ENCODE measurements at places on chromosomes 3 and 15.

DNA sequence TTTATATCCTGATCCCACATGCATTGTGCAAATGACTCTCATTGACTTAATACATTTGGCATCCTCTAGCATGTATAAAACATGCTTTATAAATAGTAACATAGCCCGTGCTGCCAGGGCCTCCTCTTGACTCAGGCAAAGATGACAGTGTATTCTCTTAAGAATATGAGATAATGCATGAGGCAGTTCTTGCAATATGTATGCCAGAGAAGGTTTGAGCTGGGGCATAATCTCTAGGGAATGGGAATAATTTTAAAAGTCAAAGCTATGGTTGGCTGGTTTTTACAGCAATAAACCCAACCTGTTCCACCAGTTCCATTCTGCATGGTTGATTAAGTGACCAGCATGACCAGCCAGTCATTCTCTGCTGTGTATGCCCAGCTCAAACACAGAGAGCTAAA, 179.0 kb upstream of the PFN2 start:
- no peak for DNase-seq

DNA sequence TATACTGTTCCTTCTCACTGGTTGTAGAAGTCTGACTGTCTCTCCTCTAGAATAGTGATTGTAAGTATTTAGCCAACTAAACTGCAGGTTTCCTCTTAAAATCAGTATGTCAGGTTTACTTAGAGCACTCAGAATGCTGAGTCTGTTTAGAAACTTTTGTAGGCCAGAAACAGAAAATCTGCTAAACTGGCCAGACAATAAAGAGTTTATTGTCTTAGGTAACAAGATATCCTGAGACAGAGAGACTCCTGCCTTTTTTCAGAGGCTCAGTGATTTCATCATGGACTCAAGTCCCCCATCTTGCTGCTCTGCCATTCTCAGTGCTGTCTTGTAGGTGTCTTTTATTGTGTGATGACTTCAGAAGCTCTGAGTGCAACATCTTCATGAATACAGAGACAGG, 279.0 kb downstream of the MFSD1 start:
- no peak for DNase-seq

DNA sequence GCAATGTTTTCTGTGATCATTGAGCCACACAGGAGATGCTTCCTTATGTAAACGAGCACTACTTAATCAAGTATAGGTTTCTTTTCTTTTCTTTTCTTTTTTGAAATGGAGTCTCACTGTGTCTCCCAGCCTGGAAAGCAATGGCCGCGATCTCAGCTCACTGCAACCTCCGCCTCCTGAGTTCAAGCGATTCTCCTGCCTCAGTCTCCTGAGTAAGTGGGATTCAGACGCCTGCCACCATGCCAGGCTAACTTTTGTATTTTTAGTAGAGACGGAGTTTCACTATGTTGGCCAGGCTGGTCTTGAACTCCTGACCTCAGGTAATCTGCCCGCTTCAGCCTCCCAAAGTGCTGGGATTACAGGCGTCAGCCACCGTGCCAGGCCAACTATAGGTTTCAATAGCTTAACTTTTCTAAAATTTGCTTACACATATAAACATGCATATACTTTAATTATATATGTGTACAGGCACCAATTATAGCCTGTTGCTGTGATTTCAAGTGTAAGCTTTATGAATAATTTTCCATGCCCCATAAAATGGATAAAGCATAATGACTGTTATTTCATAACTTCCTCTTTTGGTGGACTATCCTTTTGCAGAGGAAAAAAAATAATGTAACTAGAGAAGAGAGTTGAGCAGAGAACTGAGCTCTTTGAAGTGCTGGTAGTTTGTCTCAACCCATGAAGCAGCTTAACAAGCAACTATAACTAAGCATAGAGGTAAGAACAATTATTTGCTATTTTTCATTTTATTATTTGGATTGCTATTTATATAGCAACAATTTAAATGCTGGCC, 24.8 kb upstream of the MBNL1 start:
- no peak for DNase-seq

GRCh38 chr3:9136746-9137465, 112.5 kb downstream of the SRGAP3 start:
- DNase-seq, result no peak

DNA sequence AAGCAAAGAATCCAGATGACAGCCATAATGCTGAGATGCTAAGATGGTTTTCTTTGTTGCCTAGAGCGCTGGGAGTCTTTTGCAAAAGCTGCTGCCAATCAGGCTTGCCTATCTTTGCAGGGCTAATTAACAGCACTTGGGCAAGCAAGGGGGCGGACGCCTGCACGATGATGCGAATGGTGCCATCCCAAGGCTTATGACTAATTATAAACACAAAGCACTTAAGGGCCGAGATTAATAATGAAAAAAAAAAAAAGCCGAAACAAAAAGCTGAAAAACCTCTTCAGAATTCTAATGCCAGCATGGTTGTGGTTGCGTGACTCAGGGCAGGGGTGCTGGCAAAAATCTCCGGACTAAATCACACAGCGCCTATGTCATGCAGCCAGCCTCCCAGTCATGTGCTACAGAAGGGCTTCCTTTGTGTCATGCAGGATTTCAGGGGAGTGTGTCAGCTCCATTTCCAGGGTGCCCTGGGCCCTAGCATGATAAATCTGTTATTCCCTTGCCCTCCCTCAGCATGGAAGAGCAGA, 185.0 kb upstream of the ANKRD28 start:
- DNase-seq, result no peak

DNA sequence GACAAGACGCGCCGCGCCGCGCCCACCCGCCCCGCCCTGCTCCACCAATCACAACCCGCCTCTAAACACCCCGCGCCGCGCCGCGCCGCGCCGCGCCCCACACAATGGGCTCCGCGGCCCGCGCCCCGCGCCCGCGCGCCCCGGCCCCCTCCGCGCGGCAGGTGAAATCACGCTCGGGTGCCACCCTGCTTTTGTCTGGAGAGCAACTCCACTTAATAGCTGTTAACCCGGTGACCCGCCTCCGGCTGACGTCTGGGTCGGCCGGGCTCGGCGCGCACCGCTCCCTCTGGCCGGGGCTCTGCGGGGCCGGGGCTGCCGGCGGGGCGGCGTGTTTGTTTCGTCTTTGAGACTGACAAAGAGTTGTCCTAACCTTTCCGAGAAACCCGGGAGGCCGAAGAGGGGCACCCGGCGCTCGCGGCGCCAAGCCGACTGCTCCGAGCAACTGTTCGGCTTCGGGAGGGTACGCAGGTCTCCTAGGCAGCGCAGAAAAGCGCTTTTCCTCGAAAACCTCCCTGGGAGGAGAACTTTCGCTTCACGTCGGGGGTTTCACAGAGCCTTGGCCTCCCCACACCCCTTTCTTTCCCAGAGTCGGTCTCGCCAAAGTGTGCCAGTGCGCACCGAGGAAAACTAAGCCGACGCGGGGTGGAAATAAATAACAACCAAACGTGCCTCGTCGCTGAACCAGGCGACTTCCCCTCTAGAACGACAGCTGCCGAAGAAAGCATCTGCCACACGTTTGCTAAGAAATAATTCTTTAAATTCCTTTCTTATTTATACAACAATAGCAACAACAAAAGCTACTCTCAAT, 518.4 kb downstream of the FOXP1 start:
- peak; percentile 57 for DNase-seq
